ENCODE measurements at places on chromosomes 6 and 20.

DNA sequence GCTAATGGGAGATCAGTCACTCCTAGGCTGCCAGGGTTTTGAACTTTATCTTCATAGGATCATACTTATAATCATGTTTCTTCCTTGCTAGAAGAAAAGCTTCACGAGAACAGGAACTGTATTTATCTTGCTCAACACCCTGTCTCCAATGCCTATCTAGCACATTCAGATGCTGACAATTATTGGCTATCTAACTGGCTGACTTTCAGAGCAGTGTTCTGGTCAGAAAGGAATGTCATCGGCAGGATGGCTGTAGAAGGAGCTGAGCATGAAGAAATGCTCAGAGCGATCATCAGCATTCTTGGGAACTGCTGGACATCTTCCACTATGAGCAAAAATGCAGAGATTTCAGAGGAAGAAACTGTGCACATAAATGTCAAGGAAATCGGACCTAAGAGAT lies 628.0 kb upstream of the NRSN1 start:
- DNase-seq: no peak

GRCh38 chr6:151023342-151023741 lies 157.8 kb downstream of the MTHFD1L start:
- no peak for DNase-seq

GRCh38 chr6:66230591-66230990 lies 523.6 kb upstream of the EYS start:
- no peak for DNase-seq

GRCh38 chr20:62780696-62781095 lies 15.6 kb upstream of the MRGBP start:
- no peak for DNase-seq

GRCh38 chr20:17749978-17750721 lies 50.4 kb downstream of the BANF2 start:
- DNase-seq: no peak

DNA sequence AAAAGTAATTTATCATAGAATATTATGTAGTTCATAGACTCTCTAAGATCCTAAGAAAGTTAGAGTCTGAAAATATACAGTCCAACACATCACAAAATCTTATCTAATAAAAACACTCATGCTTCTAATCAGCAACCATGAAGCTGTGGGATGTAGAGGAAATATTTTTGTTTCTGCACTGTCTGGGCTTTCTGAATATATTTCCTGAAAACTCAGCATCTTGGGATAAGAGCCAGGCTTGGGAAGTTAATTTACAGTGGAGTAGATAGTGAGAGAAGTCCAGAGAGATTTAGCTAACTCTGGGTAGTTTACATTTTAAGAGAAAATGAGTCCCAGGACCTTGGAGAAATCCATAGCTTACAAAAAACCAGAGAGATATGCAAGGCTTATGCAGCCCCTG lies 150.4 kb upstream of the BMP5 start:
- no peak for DNase-seq

- DNase-seq: peak; percentile 9
These were observed 365.6 kb downstream of the FARS2 start for GRCh38 chr6:5626727-5627426.

DNA sequence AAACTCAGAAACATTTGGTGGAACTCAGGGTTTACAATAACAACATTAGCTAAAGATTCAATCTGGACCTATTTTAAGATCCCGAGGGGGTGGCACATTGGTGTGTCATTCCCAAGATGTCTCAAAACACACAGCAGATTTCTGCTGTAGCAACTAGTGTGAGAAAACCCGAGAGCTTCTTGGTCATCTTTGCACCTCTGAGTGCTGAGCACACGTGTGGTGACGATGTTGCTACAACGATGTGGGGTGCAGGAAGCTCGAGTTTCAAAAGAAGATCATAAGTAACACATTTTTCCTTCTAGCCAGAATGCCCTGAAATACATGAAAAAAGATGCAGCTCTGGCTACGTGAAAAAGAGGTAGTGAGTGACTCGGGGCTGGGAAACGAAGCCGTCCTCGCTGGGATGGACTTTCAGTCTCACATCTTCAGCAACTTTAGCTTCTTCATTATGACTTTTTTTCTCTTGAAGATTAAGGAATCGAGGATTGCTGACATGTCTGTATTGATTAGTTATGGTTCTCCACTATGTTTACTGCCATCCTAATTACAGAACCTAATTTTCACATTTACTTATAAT lies 1.5 kb downstream of the RAMACL start:
- no peak for DNase-seq

DNA sequence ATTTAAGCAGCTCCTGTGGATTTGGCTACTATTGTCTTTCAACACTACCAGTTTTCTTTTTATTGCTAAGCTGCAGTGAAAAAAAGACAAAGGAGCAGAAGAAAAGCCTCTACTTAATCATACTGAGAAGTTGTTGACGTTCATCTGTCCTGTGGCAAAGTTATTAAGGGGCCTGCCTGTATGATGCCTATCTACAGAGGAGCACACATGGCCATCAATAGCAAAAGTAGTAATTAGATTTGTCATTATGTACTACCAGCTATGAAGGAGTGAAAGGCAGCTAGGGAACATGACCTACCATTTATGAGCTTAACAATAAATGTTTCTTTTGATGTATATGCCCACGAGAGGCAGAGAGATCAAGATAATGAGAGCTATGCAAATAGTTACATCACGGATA lies 620.9 kb downstream of the PHF3 start:
- DNase-seq: no peak

DNA sequence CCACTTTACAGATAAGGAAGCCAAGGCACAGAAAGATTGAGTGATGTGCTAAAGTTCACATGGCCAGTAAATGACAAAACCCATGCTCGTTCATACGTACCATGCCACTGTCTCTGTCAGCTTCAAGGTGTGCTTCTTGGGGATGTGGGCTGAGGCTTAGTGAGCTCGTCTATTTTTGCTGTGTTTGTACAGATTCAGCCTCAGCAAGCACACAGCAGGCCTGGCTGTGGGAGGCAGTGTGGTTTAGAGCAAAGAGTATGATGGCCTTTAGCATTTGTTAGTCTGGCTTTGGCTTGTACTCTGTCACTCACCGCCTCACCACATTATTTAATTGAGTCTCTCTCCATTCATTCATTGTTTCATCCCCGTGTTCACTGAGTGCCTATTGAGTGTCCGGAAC lies 55.3 kb downstream of the BMP6 start:
- no peak for DNase-seq

- peak; percentile 11 for DNase-seq
These were observed 79.0 kb upstream of the SPACA1 start for GRCh38 chr6:87968435-87969278.

GRCh38 chr6:107817784-107818183 lies 6.3 kb downstream of the SCML4 start:
- DNase-seq: no peak

GRCh38 chr6:15881150-15881549 lies 218.3 kb upstream of the DTNBP1 start:
- no peak for DNase-seq

- DNase-seq: no peak
These were observed 648.5 kb downstream of the TFAP2A start for GRCh38 chr6:9766240-9766915.

- no peak for DNase-seq
These were observed 21.8 kb upstream of the AHI1 start for GRCh38 chr6:135519348-135519747.

DNA sequence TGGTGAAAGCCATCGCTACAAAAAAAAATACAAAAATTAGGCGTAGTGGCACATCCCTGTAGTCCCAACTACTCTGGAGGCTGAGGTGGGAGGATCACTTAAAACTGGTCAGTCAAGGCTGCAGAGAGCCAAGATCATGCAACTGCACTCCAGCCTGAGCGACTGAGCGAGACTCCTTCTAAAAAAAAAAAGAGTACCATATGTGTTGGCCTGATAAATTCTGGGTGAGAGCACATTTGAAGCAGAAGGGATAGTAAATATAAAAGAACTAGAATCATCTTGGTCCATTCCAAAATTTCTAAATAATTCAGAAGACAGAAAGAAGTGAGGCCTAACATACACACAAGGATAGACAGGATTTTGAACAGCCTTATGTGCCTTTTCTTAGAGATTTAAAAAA lies 2.2 kb downstream of the IBTK start:
- no peak for DNase-seq

GRCh38 chr6:107458672-107459282 lies 587 bp downstream of the PDSS2 start:
- peak; percentile 38 for DNase-seq

DNA sequence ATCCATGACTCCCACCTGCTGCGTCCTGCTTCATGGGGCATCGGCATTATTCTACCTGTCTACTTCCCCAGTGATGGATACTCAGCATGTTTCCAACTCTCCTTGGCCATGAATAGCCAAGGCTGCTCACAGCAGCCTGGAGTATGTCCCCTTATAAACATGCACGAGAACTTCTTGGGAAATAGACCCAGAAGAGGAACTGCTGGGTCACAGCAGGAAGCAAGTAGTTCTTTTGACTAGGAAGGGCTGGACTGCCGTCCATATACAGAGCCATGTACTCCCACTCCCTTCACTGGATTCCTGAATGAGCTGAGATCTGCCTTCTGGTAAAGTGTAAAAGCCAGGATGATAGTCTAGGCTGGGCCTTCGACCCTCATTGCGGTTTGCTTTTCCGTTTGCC lies 106.3 kb upstream of the KCNK16 start:
- no peak for DNase-seq

- peak; percentile 65 for DNase-seq
These were observed at the start of gene UTRN for GRCh38 chr6:144284783-144285547. Gene UTRN, plus strand, starts transcription at chr6:144285335. Its CDS starts 6,494 bp downstream, at chr6:144291829.

DNA sequence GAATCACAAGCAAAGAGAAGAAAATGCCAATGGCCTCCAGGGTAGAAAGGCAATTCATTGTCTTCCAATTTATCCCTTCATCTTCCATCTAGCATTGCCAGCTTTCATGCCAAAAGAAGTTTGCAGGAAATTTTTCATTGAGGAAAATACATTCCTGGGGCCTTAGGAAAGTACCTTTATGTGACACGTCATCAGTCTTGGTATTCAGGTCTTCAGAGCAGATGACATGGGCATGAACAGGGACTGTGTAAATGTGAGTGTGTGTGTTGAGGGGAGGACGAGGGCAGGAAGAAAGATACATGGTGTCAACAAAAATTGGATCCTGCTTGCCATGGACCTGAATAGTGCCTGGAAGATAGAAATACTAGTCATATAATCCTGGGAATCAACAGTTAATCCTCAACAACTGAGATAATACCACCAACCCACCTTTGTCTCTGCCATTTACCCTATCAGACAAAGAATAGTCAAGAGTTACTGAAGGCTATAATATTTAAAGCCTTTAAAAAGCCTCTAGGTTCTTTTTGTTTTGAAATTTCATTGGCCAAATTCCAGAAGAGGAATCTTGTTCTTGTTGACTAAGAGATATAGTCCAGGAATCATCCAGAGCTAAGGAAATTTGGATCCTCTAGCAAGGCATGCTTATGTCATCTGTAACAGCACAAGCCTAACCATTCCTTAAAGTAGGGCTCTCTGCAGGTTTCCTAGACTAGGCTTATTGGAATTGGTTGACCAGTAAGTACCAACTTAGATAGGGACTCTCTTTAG lies 405.8 kb upstream of the SASH1 start:
- DNase-seq: no peak

GRCh38 chr6:12266571-12266970 lies 23.6 kb upstream of the EDN1 start:
- DNase-seq: no peak

GRCh38 chr6:129432738-129433137 lies 277.2 kb downstream of the ARHGAP18 start:
- no peak for DNase-seq

GRCh38 chr6:15628499-15629131 lies 34.2 kb downstream of the DTNBP1 start:
- DNase-seq: peak; percentile 67

DNA sequence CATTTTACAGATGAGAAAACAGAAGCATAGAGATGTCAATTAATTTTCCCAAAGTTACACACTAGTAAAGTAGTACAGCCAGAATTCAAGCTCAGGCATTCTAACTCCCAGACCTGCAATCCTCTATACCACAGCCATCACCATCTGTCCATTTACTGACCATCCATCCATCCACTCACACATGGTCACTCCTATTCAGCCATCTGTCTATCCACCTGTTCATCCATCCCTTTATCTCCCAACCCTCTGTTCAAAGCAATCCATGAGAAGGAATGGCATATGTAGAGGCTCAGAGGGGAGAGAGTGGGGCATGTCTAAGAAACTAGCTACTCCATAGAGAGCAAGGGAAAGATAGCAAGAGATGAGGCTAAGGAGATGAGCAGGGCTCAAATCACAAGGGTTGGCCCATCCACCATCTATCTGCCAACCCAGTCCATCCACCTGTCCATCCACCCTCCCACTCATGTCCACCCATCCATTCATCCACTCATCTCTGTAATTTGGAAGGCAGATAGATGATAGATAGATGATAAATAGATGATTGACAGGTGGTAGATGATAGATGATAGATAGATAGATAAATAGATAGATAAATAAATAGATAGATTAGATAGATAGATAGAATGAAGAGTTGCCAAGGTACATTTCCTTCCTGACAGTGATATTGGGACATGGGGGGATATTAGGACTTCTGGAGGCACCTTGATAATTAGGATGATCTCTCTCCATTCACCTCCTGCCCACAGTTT lies 12.2 kb upstream of the C6orf132 start:
- DNase-seq: no peak

- no peak for DNase-seq
These were observed 35.6 kb upstream of the THBS2 start for GRCh38 chr6:169289257-169289618.

GRCh38 chr6:164151161-164152120 lies 736.9 kb downstream of the QKI start:
- no peak for DNase-seq

DNA sequence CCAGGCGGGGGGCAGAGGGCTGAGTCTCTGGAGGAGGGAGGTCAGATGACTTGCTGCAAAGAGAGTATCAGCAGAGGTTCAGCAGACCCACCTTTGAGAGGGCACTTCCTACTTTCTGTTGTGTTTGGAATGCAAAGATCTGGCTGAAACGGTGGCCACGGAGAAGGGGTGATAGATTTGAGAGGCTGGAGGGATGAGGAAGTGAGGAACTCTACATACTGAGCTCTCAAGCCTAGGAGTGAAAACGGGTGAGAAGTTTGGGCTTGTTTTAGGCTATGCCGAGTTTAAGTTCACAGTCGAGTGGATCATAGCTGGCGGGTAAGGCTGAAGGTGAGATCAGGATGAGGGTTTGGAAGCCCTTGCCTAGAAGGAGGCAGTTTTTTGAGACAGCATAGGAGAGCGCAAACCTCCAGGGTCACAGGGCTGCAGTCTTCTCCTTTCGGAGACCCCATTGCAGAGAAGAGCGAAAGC lies 477 bp upstream of the ITPA start:
- DNase-seq: no peak

- no peak for DNase-seq
These were observed 10.0 kb downstream of the YTHDF1 start for GRCh38 chr20:63205896-63206295.

All from stimulated activated naive CD8-positive, alpha-beta T cell treated with anti-CD3 and anti-CD28 coated beads, Interleukin-15, Interleukin-2, amounts not matched to agents 100 U/mL and 50 U/mL, for 24 hours (primary cell).